ENCODE measurements at places on chromosomes 2 and 18.

- no peak for DNase-seq
Measured at GRCh38 chr2:67214585-67215185, 182.4 kb upstream of the ETAA1 start.

DNA sequence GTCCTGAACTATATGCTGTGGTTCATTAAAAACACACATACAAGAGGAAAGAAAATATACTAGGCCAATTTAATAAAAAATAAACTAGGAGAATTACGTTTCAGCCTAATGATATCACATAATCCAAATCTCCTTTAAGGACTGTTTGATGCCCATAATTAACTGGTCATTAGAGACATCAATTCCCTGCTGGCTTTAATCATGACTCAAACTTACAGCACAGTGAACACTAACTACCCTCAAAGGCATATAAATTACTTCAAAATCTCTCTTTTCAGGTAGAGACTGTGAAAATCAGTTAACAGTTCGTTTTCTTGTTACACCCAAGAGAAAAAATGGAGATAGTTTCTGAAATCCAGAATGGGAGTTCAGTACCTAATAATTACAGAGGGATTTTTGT is 567.4 kb downstream of the CBLN2 start:
- DNase-seq, result no peak

- no peak for DNase-seq
Measured at GRCh38 chr2:1887106-1887505, 142.8 kb upstream of the PXDN start.

GRCh38 chr2:201955702-201956141 is 77.9 kb upstream of the FZD7 start:
- peak; percentile 28 for DNase-seq

- no peak for DNase-seq
Measured at GRCh38 chr18:60248336-60249330, 123.9 kb downstream of the MC4R start.

GRCh38 chr2:213152065-213152794 is 818 bp upstream of the IKZF2 start:
- peak; percentile 51 for DNase-seq

DNA sequence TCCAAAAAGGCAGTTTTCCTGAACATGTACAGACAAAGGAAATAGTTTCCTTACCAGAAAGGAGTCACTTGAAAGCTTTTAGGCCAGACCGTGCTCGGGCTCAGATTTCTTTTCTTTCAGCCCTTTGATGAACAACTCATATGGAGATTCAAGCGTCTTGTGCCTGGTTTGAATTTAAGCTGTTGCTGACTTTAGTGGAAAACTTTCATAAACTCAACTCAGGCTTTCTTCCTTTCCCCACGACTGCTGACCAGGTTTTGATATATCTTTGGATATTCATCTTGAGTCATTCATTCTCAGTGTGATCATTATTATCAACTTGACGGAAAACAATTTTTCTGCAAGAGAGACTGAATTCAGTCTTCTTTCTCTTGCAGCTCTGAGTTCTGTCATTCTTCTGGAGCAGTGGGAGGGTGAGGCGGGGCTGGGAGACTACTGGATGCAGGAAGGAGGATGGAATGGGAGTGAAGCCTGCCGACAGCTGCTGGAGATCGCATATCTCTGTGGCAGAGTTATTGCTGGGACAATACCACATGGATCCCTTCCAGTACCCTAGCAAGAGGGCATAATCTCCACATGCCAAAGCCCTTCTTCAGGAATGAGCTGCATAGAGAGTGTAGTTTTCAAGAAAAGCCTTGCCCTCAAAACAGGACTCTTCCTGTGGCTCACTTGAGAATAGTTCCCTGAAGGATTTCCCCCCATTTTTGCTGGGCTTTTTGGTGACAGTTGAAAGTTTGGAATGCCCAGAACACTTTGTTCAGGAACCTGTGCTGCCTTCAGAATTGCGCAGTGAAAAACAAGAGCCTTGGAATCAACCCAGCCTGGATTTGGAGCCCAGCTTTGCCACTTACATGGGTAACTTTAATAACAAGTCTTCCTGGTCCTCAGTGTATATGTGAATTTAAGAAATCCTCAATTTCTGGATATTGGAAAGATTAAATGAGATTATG is 364.4 kb downstream of the ZNF521 start:
- peak; percentile 60 for DNase-seq

GRCh38 chr2:8849327-8849726 is 11.9 kb upstream of the KIDINS220 start:
- no peak for DNase-seq

DNA sequence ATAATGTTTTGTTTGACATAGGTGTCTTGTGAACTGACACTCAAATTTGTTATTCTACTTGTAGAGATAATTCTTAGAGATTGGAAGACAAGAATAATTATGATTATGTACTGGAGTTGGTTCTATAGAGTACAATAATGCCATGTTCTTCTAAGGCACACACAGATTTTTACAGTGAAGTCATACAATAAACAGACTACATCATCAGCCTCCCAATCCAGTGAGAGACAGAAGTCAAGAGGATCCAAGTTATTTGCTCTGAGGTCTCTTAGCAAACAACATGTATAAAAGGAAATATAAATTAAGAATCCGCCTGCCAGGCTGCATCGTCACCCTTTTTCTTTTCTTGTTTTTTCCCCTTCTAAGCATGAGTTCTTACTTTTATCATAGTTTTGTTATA is 613.5 kb upstream of the SETBP1 start:
- DNase-seq, result no peak

DNA sequence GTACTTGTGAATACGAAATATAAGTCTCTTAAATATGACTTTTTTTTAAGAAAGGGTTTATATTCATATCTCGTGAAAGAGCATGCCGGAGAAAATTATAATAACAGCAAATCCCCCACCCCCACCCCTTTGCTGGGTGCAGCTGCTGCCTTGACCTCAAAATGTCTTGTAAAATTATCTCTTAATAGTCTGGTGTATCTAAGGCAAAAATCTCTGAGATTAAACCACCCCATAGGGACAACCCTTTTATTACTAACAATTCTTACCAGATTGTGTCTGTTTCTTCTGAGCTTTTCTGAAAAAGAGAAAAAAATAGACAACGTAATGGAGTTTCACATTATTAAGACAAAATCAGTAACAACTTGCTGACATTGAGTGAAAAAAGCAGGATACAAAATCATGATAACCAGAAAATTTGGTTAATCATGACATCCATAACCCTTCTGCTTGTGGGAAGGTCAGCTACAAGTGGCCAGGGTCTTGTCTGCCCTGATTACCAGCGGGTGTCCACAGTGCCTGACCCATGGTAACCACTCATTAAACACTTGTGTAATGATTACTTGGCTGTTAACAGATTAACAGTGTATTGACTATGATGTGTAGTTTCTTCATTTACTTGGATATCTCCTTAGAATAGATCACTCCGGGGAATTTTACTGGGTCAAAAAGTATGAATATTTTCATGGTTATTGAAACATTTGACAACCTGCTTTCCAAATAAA is 1.5 kb downstream of the STRADB start:
- no peak for DNase-seq

- DNase-seq, result no peak
Measured at GRCh38 chr2:155215037-155215707, 516.7 kb downstream of the KCNJ3 start.

GRCh38 chr18:68841301-68841700 is 43.4 kb downstream of the CCDC102B start:
- peak; percentile 38 for DNase-seq

DNA sequence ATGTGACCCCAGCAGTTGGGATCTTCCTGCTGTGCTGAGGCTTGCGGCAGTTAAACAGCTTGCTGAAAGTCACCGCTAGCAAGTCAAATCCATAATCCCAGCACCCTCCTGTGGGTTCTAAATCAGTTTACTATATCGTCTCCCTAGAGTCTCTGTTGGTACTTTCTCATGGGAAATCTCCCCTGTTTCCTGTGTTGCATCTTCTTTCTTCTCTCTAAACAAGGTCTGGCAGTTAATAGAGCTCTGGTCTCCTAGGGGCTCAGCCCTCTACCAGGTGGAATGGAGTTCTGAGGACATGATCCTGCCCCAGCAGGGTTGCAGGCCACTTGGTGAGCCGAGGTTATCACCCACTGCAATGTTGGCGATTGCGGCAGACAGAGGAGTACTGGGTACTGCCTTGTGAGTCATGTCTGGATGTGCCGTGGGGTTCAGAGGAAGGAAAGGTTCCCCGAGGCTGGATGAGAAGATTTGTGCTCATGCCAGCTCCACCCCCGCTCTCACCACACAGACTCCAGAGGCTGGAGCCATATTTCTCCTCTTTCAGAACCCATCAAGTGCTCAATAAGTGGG is 59.4 kb upstream of the SIX2 start:
- no peak for DNase-seq

GRCh38 chr2:73059106-73059505 is 12.4 kb downstream of the SFXN5 start:
- no peak for DNase-seq

DNA sequence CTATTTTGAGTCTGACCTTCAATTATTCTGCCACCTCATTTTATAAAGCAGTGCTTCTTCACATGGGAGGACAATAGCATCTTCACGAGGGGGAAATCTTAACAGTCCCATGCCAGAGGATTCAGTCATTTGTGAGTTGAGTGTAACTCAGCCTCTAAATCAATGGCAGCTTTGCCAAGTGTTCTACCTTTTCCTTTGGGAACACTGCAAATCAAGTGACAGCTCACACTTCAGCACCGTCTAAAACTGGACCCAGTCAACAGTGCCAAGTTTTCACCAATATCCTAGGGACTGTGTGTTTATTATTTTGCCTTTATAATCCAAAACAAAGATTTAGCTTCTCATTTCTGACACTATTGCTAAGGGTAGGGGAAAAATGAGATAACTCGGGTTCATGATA is 133.6 kb downstream of the FIGN start:
- no peak for DNase-seq

DNA sequence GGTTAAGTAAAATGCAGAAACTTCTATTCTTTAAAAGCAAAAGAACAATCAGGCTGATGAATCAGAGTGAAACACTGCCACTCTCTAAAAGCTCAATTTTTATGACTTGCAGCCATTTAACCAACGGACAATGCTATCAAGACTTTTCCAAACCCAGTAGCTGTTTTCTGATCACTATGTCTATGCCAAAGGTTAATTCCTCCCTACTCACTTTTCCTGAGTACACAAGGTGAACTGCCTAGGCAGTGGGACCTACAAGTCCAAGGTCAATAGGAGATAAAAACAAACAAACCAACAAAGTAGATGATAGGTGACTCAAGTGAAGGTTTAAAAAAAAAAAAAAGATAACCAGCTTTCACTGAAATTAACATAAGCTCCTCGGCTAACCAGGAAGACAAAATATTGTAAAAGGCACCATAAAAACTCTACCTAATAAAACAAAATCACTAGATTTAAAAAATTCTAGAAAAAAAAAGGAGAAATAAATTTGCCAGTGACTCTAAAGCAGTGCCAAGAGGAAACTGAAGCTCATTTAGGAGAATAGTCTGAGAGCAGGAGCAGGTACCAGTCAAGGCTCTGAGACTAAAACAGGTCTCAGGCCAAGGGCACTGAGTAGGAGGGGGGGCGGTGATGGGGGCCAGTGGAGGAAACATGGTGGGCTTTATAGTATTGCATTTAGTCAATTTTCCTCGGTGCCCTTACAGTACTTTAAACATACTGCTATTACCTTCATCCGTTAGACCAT is 134.1 kb upstream of the DLGAP1 start:
- DNase-seq, result no peak

- DNase-seq, result peak; percentile 94
Measured at GRCh38 chr2:142874293-142874814, 3.1 kb upstream of the KYNU start.

- no peak for DNase-seq
Measured at GRCh38 chr2:196287523-196287922, 116.1 kb upstream of the STK17B start.

DNA sequence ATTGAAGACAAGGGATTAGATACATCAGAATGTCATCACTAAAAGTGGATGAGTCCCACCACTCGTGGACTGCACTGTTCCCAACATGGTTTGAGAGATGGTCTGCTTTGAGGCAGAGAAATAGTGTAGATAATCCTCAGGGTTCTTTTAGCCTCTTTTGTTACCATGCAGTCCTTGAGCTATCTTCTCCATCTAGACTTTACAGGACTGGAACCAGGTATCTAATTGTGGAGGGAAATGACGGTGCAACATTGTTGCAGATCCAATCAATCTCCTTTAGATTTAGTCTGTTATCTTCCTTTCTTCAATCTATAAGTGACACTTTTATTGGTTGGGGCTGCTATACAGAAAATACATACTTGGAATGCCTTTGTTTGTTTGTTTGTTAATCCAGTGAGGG is 183.8 kb upstream of the CWC22 start:
- DNase-seq, result no peak

DNA sequence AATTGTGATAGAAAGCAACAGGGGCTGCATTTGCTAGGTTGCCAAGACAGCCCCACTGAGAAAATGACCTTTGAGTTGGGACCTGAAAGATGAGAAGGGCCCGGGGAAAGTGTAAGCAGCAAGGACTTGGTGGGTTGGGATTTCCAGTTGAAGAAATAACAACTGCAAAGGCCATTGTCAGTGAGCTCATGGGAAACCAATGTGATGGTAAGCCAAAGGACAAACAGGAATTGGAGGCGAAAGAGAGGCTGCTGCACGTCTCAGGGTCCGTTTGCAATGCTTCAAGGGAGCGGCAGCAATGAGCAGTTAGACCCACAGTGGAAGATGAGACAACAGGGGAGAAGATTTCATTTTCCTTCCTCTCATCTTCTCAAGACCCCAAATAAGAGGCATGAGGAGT is 51.5 kb upstream of the RGPD4 start:
- no peak for DNase-seq

DNA sequence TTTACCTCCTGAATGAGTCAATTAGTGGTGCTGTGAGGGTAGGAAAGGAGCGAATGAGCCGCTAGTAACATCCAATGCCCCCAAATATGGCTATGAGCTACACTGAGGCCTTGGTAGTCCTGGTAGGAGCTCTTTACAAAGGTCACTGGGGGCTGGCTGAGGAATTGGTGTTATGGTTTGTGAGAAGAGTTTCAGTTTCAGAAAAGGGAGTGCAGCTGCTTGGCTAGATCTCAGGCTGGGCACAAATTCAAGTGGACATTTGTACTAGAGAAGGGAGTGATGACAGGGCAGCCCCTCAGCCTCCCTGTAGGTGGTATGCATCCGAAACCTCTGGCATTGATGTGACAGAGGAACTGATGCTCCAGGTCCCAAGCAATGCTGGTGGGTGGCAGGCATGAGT is 13.9 kb upstream of the PAIP2B start:
- DNase-seq, result no peak

GRCh38 chr2:218368621-218369153 is 12.0 kb downstream of the CATIP start:
- DNase-seq, result no peak

DNA sequence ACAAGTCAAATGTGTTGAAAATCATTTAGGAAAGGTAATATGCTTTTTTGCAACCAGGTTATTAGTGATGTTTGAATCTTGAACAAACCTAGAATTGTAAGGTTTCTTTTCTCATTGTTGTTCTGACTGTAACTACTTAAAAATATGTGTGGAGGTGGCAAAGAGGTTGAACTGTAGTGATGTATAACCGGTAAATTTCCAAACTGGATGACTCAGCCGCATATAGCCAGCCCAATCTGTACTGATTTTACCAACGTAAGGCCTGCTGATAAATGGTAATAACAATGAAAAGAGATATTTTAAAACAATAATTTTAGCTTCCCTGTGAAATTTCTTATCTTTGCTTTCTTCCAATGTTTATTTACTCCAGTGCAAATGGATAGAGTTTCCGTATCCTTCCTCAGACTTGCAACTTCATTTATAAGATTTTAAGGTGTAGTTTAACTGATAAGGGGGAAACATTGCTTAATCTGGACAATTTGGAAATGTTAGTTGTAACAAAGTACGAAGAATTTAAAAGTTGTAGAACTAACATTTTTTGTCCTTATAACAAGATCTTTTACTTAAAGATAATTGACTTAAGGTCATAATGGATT is 1170.4 kb upstream of the ZEB2 start:
- DNase-seq, result no peak

Data from skeletal muscle cell (primary cell).